ENCODE measurements at places on chromosomes 11 and 22.

GRCh38 chr11:21810650-21811049 is 382.2 kb upstream of the ANO5 start:
- no peak for DNase-seq

- DNase-seq: no peak
Measured at GRCh38 chr11:6596239-6596877, 7.1 kb downstream of the RRP8 start.

- DNase-seq: no peak
Measured at GRCh38 chr11:122874991-122875390, 7.6 kb upstream of the JHY start.

GRCh38 chr11:79321263-79321662 is 119.6 kb downstream of the TENM4 start:
- DNase-seq: no peak

GRCh38 chr22:17412232-17412631 is 43.0 kb downstream of the CECR2 start:
- no peak for DNase-seq

DNA sequence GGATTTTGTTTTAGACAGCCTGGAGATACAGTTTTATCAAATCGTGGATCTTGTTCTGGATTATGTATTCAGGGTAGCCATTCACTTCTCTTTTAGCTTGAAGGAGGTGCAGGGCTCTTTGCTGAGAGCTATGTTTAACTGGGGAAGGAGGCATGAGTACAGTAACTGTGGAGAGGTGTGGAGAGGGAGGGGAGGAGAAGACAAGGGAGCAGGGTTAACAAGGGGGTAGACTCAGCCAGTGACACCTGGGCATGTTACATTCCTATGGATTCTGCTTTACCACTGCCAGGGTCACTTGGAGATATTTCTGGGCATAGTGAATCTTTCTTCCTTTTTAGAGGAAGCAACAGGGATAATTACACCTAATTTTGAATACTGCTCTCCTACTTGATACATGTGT is 536.0 kb downstream of the TMEM135 start:
- DNase-seq: no peak

GRCh38 chr22:27620367-27621154 is 181.0 kb downstream of the MN1 start:
- no peak for DNase-seq

DNA sequence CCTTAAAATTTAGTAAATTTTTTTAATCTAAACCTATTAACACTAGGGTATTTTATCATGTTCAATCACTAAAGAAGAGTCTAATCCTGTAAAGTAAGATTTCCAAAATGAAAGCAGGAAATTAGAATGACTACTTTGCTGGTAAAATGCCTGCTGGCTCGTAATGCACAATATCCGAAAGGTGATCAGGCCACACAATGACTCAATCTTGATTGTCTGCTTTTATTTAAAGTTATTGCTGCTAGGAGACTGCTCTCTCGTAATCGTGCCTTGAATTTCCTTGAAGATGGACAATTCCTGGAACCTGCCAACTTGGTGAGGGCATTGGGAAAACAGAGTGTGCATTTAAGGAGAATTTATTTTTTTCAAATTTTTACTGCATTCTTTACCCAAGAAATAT is 1786.5 kb upstream of the RAG2 start:
- no peak for DNase-seq

GRCh38 chr11:90178751-90179150 is 44.1 kb downstream of the CHORDC1 start:
- no peak for DNase-seq

DNA sequence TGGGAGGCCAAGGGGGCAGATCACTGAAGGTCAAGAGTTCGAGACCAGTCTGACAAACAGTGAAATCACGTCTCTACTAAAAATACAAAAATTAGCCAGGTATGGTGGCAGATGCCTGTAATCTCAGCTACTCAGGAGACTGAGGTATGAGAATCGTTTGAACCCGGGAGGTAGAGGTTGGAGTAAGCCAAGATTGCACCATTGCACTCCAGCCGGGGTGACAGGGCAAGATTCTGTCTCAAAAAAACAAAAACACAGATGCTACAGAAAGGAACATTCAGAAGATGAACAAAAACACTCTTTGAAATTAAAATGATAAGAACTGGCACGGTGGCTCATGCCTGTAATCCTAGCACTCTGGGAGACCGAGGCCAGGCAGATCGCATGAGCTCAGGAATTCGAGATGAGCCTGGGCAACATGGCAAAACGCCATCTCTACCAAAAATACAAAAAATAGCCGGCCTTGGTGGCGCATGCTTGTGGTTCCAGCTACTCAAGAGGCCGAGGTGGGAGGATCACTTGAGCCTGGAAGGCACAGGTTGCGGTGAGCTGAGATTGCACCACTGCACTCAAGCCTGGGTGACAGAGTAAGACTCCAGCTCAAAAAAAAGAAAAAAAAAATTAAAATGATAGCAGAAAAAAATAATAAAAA is 8.5 kb downstream of the RAB6A start:
- DNase-seq: no peak

- peak; percentile 65 for DNase-seq
Measured at GRCh38 chr11:88552379-88553062, 215.0 kb upstream of the CTSC start.

- DNase-seq: no peak
Measured at GRCh38 chr11:70710192-70710591, 311.9 kb downstream of the CTTN start.

GRCh38 chr11:117020287-117020686 is 77.9 kb downstream of the SIK3 start:
- DNase-seq: no peak

DNA sequence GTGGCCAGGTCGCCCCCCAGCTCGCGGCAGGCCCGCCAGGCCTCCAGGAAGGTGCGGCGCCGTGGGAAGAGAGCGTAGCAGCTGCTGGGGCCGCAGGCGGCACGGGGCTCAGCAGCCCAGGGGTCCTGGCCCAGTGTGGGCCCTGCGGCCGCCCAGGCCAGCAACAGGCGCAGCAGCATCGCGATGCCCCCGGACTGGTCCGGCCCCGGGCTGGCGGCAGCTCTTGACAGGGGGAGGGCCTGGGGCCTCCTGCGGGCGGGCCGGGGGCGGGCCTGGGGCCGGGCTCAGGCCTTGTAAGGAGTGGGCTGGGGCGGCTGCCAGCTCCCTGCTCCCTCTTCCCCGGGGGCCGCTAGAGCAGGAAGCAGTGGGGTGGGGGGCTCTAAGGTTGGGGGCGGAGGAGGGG is at the start of gene CD248:
Gene CD248 (minus strand): TSS at position 196 of the 403 bp plus-strand sequence. CDS start 17 bp downstream, at position 179.
- DNase-seq: no peak

- DNase-seq: no peak
Measured at GRCh38 chr22:46507451-46508425, 29.7 kb downstream of the CELSR1 start.

- DNase-seq: no peak
Measured at GRCh38 chr11:114247070-114247789, 49.0 kb upstream of the NNMT start.

- DNase-seq: no peak
Measured at GRCh38 chr11:8408151-8408941, 144.7 kb upstream of the LMO1 start.

- DNase-seq: no peak
Measured at GRCh38 chr11:66835768-66836405, 7.4 kb upstream of the RCE1 start.

DNA sequence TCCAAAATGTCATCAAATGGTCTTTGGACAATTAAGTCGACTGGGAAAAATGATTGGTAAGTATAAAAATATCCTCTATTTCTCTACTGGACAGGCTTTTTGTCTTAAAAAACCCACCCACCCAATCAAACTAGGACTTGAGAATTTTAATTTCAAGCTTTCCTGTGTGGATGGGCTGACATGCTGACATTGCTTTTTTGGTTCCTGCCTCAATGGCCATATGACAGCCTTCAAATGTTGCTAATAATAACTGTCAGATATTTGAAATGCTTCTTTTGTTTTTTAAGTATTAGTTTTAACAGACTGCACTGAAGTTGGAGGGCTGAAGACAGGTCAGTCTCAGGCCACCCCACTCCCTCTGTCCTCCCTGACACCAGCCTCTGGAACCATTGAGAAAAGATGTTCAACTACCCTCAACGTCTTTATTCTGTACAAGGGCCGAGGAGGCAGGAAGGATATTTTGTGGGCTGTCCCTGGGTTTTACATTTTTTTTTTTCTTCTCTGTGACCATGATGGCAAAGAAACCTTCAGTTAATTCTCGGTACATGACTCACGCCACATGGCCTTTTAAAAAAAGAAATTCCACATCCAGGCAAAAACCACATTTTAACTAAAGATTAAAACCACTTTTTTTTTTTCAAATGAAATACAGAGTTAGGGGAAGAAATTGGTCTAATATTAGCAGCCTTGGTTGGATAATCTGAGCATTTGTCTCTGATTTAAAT is 130.4 kb downstream of the SLC1A2 start:
- no peak for DNase-seq

DNA sequence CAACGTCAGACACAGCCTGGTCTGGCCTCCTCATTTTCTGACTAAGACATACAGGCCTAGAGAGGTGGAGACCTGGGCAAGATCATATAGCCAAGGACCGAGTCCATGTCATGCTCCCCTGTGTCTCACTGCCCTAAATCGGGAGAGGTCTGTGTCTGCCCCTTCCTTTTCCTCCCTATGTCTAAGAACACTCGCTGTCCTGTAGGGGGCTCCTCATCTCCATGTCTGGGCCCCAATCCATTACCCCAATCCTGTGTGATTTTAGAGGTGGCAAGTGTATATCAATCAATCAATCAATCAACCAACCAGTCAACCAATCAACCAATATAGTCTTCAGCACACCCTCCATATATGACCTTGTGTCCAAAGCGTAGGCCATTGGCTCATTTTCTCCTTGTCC is 125.7 kb downstream of the KIRREL3 start:
- no peak for DNase-seq

DNA sequence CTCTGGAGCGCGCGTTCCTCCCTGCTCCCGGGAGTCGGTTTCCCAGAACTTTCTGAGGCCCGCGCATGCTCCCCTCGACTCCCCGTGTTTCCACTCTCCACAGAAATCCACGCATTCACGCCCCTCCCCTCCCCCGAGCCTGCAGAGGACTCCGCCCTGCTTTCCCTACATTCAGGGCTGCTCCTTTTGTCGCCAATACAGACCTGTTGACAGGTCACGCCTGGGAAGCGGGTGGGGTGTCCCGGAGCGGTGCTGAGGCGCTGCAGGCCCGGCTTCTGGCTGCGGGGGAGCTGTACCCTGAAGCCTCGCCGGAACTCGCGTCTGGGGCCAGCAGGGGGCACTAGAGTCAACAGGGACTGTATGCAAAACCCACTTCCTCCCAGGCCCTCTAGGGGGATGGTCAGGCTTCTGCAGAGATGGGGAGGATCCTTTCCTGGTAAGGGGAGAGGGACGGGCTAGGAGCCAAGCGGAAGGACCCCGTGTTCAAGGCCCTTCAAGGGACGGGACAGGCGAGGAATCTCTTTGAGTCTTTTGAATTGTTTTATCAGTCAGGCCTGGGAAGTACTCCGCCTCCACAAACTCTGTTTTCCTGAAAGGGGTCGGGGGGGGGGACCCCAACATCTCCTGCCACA is at the start of gene PRAME:
Gene PRAME (minus strand): TSS at position 294 of the 632 bp plus-strand sequence. CDS start 2,433 bp downstream, outside the sequence.
- peak; percentile 97 for DNase-seq

DNA sequence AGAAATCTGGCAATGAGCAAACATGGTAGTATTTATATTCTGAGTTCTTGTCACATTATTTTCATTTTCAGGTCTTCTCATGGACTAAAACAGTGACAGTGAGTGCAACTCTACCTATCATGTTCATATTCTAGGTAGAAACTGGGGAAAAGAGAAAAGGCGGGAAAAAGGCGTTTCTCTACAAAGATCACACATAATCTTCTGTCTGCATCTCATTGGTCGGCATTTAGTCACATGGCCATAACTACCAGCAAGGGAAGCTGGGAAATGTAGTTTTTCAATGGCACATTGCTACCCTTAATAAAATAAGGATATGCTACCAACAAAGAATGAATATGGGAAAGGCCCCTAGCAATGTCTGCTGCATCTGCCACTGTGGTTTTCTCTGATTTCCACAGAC is 57.6 kb upstream of the B3GAT1 start:
- no peak for DNase-seq

DNA sequence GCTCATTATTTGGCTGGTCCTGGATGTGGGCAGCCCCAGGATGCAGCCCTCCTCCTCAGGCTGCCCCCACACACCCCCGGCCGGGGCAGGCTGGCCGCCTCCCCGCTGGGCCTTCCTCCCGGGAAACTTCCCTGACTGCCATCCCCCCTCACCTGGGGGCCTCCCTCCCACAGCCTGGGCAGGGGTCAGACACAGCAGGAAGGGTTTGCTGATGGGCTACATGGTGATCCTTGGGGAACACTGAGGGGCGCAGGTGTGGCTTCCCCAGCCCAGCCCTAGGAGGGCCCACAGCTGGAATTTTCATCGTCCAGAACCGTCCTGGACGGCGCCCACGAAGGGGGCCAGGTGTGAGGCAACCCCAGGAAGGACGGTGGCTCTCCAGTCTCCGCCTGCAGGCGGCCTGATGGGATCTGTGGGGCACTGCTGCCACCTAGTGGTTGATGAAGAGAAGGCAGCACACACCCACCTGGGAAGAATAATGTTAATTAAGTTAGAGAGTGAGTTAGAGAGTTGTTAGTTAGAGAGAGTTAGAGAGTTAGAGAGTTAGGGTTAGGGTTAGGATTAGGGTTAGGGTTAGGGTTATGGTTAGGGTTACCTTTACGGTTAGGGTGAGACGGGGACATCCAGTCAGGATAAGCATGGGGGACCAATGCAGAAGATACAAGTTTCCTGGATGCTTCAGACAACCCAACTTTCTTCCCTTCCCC is 75.9 kb upstream of the PRR5 start:
- DNase-seq: peak; percentile 85
